ENCODE measurements at places on chromosomes 3 and 15. TPM values are rescaled to one million over a fixed set of nuclear protein-coding genes. Genes with fewer than 3 reads are reported as not detected.

- no peak for DNase-seq
- H3K36me3 ChIP-seq: no peaks in the 10 kb centered on the region
- H3K4me1 ChIP-seq: no peaks in the 10 kb centered on the region
- no peaks in the 10 kb centered on the region for H3K27me3 ChIP-seq
- H3K4me3 ChIP-seq: no peak overlapping the region
- no peak overlapping the region for H3K27ac ChIP-seq
These were observed 186.8 kb downstream of the SHOX2 start for GRCh38 chr3:157919319-157919887.

DNA sequence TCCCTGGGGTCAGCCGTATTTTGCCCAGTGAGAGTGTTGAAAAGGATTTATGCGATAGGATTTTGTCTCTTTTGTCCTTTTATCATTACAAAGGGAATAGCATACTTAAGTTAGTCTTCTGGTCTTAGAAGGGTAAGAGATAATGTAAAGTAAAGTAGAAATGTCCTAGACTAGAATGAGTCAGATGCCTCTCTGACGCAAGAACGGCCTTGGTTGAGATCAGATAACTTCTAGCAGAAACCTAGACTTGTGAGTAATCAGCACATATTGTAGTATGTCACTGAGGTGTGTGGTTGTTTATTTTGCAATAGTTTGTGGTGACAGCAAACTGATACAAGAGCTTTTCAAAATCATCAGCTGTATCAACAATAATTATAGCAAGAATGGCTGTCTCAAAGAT, 866.1 kb downstream of the NSUN3 start:
- no peaks in the 10 kb centered on the region for H3K36me3 ChIP-seq
- H3K4me1 ChIP-seq: no peaks in the 10 kb centered on the region
- DNase-seq: no peak
- no peak overlapping the region for H3K27ac ChIP-seq
- no peaks in the 10 kb centered on the region for H3K27me3 ChIP-seq

DNA sequence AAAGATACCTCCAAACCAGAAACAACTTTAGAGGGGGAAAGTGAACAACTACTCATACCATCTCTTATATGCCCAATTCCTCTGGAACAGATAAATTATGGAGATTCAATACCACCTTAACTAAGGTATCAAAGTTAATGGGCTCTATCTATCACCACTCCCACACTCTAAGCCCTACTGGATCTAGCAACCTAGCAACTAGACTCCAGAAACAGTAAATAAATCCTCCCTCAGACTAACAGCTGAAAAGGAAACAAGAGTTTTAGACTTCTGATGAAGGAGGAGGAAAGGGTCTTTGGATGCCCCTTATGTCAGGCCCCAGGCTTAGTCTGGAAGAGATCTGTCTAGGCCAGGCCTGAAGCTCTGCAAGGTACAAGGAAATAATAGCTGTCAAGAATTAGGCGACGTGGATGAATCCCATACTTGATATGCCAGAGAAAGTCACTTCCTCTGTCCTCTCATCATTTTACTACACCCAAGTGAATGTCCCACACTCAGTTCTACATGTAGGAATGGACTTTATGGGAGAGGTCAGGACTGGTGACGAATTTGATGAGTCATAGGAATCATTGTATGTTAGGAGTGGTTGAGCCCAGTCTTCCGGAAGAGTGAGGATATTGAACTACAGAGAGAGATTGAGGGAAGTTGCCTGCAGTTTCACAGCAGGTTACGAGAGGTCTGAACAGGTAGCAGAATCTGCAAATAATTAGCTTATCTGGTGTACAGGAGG, 113.8 kb downstream of the AKAP13 start:
- no peaks in the 10 kb centered on the region for H3K36me3 ChIP-seq
- no peak for DNase-seq
- no peaks in the 10 kb centered on the region for H3K27me3 ChIP-seq
- peaks cover 15% of the 10 kb centered on the region for H3K4me1 ChIP-seq
- H3K27ac ChIP-seq: no peak overlapping the region
- no peak overlapping the region for H3K4me3 ChIP-seq

DNA sequence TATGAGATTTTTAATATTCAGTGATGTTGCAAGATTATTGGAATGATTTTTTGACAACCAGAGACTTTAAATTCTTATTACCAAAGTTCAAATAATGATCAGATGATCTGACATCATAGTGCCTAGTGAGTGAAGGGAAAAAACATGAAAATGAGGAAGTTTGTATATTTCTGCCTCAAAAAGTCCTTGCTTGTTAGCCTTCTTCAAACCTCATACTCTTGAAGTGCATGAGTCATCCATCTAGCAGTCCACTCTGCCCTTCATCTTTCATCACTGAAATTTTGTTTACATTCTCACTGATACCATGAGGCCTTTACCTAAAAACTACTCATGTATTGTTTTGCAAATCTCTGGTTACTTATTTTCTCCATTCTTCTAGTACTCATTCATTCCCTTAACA, 23.9 kb upstream of the OR5H6 start:
- no peak overlapping the region for H3K4me3 ChIP-seq
- H3K27ac ChIP-seq: no peak overlapping the region
- H3K36me3 ChIP-seq: no peaks in the 10 kb centered on the region
- DNase-seq: no peak
- no peaks in the 10 kb centered on the region for H3K27me3 ChIP-seq
- H3K4me1 ChIP-seq: no peaks in the 10 kb centered on the region

DNA sequence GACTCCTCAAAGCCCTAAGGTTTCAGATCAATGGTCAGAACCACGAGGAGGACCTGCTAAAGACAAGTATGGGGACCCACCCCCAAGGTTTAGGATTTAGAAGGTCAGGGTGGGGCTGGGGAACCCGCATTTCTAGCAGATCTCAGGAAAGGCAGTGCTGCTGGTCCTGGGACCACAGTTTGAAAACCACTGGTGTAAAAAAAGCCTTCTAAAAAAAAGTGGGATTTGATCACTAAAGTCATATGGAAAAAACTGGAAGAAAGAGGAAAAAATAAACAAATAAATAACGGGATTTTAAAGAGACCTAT, 832 bp downstream of the SLC41A3 start:
- H3K27me3 ChIP-seq: no peaks in the 10 kb centered on the region
- peak overlapping the region; percentile 88 for H3K4me3 ChIP-seq
- H3K36me3 ChIP-seq: no peaks in the 10 kb centered on the region

- H3K4me3 ChIP-seq: no peak overlapping the region
- no peaks in the 10 kb centered on the region for H3K27me3 ChIP-seq
- no peak for DNase-seq
- no peak overlapping the region for H3K27ac ChIP-seq
These were observed 30.3 kb downstream of the UMPS start for GRCh38 chr3:124760601-124761000.

The PP2D1 gene
- not detected for total RNA-seq

The ALAS1 gene
- total RNA-seq: 37.1 TPM

The PLCH1 gene
- total RNA-seq: 2.1 TPM

The RBMS3 gene
- 175 TPM for total RNA-seq

The HGD gene
- total RNA-seq: not detected

Measured in tibial nerve (tissue), 4 donors.